NCI-H2081 treated with DMSO at 0.1 percent for 48 hours (cell line): ENCODE measurements at places on chromosomes 1 and 21.

DNA sequence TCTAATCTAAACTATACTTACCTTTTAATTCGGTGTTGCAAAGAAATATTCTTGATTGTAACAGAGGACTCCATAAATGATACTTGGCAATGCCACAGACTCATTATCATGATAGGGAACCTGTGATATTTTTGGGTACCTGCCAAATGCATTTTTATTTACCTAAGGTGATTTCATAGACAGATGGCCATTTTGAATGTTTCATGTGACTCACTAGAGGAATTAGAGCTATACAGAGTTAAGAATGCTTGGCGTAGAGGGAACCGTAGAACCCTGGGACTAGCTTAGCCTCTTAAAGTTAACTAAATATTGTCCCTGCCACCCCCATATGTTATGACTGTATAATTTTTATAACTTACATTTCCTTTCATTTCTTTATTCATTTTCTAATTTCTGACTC is 136.1 kb downstream of the DISP1 start:
- DNase-seq = peak; percentile 95

- no peak for DNase-seq
Observed at GRCh38 chr1:61053712-61054600, 28.4 kb upstream of the NFIA start.

- DNase-seq = peak; percentile 31
Observed at GRCh38 chr1:150621497-150622302, 7.7 kb downstream of the ENSA start.

GRCh38 chr1:184743062-184743756 is 11.4 kb downstream of the EDEM3 start:
- DNase-seq = no peak

DNA sequence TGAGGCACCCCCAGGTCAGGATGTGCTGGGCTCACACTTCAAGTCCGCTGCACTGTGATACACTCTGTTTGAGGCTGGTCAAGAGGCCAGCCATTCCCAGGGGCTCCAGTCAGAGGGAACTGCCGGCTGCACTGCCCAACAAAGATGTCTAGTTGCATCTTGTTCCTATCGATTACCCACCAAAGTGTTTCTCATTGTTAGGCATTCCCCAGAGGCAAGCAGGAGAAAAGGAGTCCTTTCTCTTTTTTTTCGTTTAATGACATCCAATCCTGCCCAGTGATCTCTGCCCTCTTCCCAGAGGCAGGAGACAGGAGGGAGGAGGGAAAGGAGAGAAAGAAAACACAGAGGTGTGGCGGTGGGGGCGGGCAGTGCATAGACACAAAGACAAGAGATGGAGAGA is 150.4 kb downstream of the OMA1 start:
- DNase-seq = no peak
